ENCODE measurements at places on chromosomes 12 and 14.

GRCh38 chr14:36021591-36022320 is 154.8 kb downstream of the PTCSC3 start:
- no peak for DNase-seq

- no peak for DNase-seq
These were observed 212.8 kb downstream of the EGLN3 start for GRCh38 chr14:33738029-33738428.

DNA sequence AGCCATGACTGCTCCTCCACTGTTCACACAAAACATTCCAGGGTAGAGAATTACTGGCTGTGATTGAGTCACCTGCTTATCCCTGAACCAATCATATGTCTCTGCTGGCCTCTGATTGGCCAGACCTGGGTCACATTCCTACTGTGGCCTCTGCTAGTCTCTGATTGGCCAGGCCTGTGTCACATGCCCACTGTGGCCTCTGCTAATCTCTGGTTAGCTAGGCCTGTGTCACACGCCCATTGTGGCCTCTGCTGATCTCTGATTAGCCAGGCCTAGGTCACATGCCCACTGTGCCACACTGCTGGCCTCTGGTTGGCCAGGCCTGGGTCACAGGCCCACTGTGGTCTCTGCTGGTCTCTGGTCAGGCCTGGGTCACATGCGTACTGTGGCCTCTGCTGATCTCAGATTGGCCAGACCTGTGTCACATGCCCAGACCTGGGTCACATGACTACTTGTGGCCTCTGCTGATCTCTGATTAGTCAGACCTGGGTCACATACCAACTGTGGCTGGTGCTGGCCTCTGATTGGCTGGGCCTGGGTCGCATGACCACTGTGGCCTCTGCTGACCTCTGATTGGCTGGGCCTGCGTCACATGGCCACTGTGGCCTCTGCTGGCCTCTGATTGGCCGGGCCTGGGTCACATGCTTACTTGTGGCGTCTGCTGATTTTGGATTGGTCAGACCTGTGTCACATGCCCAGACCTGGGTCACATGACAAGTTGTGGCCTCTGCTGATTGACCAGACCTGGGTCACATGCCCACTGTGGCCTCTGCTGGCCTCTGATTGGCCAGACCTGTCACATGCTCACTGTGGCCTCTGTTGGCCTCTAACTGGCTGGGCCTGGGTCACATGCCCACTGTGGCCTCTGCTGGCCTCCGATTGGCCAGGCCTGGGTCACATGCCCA is 251.6 kb downstream of the SLC15A4 start:
- no peak for DNase-seq

DNA sequence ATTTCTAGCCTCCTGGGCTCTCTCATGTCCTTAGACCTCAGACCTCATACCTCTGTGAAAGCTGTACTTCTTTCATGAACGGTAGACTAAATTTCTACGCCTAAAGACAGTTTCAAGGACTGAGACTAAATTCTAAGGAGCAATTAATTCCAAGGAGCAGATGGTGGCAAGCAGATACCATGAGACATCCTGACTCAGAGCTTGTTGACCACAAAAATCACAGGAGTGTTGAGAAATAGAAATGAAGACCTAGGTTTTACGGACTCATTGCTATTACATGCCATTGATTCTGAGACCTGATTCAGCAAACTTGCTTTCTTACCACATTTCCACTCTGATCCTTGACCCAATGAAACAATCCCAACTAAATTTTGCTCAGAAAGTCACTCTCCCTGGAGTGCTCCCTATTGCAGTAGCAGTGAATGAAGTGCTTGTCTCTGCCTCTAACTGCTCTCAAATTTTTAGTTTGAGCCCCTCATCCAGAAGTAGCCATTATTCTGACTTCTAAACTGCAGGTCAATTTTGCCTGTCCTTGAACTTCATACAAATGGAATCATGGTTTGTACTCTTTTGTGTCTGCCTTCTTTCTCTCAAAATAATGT is 52.0 kb downstream of the PEX5 start:
- no peak for DNase-seq

GRCh38 chr12:31279390-31279924 is 46.5 kb downstream of the SINHCAF start:
- DNase-seq: no peak

- DNase-seq: no peak
These were observed 76.5 kb downstream of the SPRING1 start for GRCh38 chr12:116661341-116661740.

DNA sequence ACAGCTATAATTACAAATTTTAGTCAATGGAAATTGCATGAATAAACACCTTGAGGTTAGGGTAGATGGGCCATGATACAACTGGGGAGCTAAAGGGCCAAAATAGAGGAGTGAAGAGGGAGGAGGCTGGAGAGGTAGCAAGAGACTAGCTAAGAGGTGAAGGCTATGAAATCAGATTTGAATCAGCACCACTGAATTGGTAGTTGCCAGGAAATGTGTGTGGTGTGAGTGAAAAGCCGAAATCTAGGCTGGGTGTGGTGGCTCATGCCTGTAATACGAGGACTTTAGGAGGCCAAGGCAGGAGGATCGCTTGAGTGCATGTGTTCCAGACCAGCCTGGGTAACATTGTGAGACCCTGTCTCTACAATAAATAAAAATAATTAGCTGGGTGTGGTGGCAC is 22.7 kb downstream of the YY1 start:
- no peak for DNase-seq

- DNase-seq: no peak
These were observed 34.3 kb upstream of the PLEKHG6 start for GRCh38 chr12:6275928-6276887.

DNA sequence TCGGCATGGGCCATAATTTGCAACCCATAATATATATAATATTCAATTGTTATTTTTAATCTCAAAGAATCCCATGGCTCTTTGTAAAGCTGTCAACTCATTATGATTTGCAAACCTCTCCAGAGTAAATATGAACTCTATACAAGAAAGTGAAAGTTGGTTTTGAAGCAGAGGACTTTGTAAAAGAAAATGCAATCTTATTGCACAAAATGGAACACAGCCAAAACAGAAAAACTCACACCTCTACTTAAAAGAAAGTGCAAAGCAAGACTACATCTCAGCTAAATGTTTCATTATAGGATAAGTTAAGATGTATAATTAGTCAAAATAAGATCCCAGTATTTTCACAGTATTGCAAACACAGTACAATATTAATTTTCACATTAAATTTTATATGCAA is 111.2 kb upstream of the FLRT2 start:
- no peak for DNase-seq

DNA sequence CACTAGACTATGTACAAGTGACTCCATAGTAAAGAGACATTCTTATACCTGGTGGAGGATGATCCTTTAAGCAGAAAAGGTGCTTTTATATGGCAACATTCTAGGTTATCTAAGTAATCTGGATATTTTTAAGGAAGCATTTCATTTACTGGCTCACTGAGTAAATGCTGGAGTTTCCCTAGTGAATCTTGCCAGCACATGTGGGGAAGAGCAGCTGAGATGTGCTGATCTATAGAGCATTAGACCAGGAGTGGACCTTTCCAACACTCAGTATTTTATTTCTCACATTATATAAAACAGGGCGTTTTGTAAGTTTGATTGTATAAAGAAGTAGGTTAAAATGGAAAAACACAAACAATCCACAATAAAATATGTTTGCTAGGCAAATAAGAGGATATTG is 478.5 kb downstream of the ATP23 start:
- DNase-seq: no peak

DNA sequence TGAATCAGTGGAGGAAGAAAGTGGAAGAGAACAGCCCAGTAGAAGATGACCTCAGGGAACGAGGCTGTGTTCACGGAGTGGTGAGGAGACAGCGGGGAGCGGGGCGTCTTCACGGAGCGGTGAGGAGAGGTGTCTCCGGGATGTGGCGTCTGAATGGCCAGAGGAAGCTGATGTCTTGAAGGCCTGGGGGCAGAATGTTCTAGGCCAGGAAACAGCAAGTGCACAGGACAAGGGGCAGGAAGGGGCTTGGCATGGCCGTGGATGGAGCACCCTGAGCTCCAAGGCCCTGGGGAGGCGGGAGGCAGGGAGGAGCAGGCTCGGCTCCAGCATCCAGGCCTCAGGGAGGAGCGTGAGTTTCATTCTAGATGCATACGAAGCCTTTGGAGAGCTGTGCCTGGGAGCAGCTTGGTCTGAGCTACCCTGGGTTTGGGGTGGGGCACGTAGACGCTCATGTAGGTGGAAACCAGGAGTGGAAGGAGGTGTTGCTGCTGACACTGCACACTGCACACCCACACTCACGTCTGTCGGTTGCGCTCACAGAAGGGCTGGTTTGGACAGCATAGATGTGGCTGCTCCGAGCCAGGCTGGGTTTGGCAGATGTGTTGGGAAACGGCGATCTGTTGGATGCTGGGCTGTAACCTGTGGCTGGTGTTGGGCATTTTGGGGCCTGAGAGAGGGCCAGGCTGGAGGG is 131.6 kb downstream of the ADGRD1 start:
- DNase-seq: no peak

DNA sequence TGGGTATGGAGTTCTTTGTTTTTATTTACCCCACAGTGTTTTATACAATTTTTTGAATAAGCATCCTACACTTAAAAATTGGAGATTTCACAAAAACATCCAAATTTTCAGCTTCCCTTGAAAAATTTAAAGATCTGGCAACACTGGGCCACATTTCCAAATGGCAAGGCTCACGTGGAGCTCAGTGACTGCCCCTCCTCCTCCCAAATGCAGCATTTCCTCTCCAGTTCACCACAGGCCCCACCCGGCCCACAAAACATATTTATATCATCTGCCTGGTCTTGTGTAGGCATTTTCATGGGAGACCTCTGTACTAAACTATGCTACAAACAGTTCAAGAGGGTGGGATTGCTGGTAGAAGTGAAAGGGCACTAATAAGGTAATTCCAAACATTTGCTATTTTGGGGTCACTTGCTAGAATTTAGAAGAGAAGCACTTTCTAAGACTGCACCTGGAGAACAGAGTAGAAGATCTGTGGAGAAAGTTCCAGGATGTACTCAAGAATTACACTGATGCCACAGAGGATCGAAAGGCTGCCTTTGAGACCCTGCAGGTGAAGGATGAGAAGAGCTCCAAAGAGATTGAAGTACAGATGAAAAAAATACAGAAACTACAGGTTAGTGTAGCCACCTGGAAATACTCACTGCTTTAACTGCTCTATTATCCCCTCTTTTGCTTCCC is 7.3 kb downstream of the FKBP11 start:
- DNase-seq: no peak

DNA sequence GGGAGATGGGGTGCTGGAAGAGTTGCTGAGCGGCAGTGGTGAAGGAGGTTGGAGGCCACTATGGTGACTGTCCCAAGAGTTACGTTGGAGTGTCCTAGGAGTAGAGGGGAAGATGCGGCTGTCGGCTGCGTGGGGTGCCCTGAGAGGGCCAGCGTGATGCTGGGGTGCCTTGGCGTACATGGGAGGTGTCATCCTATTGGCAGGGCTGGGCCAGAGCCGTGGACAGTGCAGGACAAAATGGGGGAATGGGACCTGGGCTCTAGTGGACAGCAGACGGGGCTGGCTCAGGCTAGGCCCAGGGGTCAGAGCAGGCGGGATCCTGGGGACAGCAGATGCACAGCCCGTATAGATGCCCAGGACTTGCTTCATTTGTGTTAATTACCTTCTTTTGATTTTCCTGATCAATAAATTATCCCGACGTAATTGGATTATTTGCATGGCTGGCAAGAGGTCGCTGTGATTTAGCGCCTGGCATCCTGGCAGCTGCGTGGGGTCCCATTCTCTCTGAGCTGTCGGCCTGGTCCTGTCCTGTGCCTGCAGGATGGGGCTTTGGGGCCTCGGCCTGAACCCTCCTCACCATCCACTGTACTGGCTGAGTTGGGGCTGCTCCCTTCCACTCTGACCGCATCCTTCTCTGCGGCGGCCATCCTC is 203.9 kb upstream of the C14orf180 start:
- DNase-seq: no peak

DNA sequence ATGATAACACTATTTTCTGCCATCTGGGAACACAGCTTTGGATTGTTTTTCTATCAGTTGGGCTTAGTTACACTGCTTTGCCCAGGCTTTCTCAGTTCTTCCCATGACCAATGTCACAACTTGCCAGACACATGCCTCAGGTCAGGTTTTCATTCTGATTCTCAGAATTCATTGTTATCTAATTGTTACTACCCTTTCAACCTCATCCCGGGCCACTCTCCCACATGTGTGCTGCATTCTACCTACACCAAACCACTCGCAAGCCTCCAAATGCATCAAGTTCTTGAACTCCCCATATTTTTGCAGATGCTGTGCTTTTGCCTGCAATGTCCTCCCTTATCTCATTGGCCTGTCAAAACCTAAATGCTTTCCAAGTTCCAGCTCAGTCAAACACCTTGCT is 36.3 kb downstream of the NELL2 start:
- no peak for DNase-seq

- no peak for DNase-seq
These were observed 94.7 kb upstream of the KRR1 start for GRCh38 chr12:75606151-75606550.

DNA sequence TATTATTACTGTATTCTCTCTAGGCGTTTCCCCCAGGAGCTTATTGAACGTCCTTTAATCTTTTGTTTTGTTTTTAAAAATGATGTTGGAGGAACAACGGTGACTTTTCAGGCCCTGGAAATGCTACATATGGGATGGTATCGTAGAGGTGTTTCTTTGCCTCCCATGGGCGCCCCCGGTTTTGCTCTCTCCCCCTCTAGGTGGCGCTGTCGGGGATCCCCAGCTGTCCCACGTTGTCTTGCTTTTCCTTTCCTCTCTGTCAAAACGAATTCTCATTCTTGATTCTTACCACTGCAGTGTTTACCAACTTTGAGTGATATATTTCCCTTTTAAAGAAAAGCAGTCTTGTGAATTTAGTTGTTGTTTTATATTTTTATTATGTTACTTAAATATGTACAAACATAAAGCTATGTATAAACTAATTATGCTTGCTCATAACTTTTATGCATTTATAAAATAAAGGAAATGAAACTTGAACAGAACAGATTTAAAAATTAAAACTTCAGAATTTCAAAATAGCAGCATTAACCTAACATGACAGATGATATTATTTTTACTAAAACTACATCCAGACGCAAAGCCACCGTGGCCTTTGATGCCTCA is 171.9 kb downstream of the RGS6 start:
- DNase-seq: no peak

GRCh38 chr12:31105668-31106067 is 32.0 kb downstream of the DDX11 start:
- DNase-seq: no peak

GRCh38 chr14:87813211-87813610 is 179.8 kb downstream of the GALC start:
- no peak for DNase-seq

GRCh38 chr14:104464907-104465306 is 114.7 kb upstream of the C14orf180 start:
- DNase-seq: no peak

- no peak for DNase-seq
These were observed 7.7 kb downstream of the WSB2 start for GRCh38 chr12:118053071-118053985.

Measured in activated gamma-delta T cell treated with anti-CD3 and anti-CD28 coated beads, Interleukin-2, amount 50 U/mL, for 16 hours (primary cell).